ENCODE measurements at places on chromosomes 5 and 9. TPM values are rescaled to one million over a fixed set of nuclear protein-coding genes. Genes with fewer than 3 reads are reported as not detected.

The COL23A1 gene
- total RNA-seq: 0.28 TPM

The OBP2B gene
- not detected for total RNA-seq

The NUDT12 gene
- total RNA-seq: 0.94 TPM

The SPINK6 gene
- not detected for total RNA-seq

The NIPAL4 gene
- total RNA-seq: 1.4 TPM

The DBH gene
- total RNA-seq: not detected

The OR13C4 gene
- total RNA-seq: not detected

The CYSRT1 gene
- 0.66 TPM for total RNA-seq

The PCDHGA2 gene
- total RNA-seq: 0.07 TPM

The PRLR gene
- not detected for total RNA-seq

The CTXN3 gene
- not detected for total RNA-seq

The FBXL7 gene
- total RNA-seq: not detected

The IL5 gene
- total RNA-seq: 84.3 TPM

The PAEP gene
- not detected for total RNA-seq

The PCDHA7 gene
- not detected for total RNA-seq

The ARSB gene
- 19.9 TPM for total RNA-seq

The MLANA gene
- not detected for total RNA-seq

The PCDHB4 gene
- total RNA-seq: not detected

The CSNK1G3 gene
- 51.9 TPM for total RNA-seq

The NEUROG1 gene
- not detected for total RNA-seq

The PLPP7 gene
- total RNA-seq: not detected

The FIBCD1 gene
- total RNA-seq: not detected

The GARIN3 gene
- total RNA-seq: 0.50 TPM

The SPAAR gene
- total RNA-seq: not detected

The HNRNPH1 gene
- 929 TPM for total RNA-seq

The REEP2 gene
- total RNA-seq: 5.0 TPM

The MCTP1 gene
- 0.51 TPM for total RNA-seq

The GPR150 gene
- 0.26 TPM for total RNA-seq

The PPIC gene
- total RNA-seq: not detected

The NR5A1 gene
- not detected for total RNA-seq

The FKTN gene
- total RNA-seq: 17.3 TPM

The TMEM171 gene
- not detected for total RNA-seq

The IQGAP2 gene
- total RNA-seq: 62.5 TPM

The DMRT2 gene
- total RNA-seq: not detected

The TSSK1B gene
- total RNA-seq: not detected

The AHRR gene
- 31.7 TPM for total RNA-seq

The SPATA31D3 gene
- not detected for total RNA-seq

The GABRA1 gene
- total RNA-seq: not detected

The CORO2A gene
- 5.1 TPM for total RNA-seq

The GRXCR2 gene
- total RNA-seq: not detected

The CDKN2B-AS1 gene
- total RNA-seq: 0.58 TPM

The PCDHB8 gene
- not detected for total RNA-seq

The KCNV2 gene
- not detected for total RNA-seq

The PCDHB6 gene
- total RNA-seq: not detected

The GBGT1 gene
- total RNA-seq: 1.8 TPM

The CCDC180 gene
- 3.2 TPM for total RNA-seq

The PCDHGB7 gene
- total RNA-seq: not detected

The TERT gene
- 2.0 TPM for total RNA-seq

The DIMT1 gene
- total RNA-seq: 58.9 TPM

The TXNDC8 gene
- total RNA-seq: not detected

The SLIT3 gene
- 0.49 TPM for total RNA-seq

The DCTN3 gene
- 83.4 TPM for total RNA-seq

The FBLL1 gene
- total RNA-seq: not detected

The SMAD5 gene
- 21.9 TPM for total RNA-seq

All from CD8-positive, alpha-beta memory T cell (primary cell).